ENCODE measurements at places on chromosomes 5 and 9. TPM values are rescaled to one million over a fixed set of nuclear protein-coding genes. Genes with fewer than 3 reads are reported as not detected.

Gene ARAP3
- 7.0 TPM for total RNA-seq

Gene IL31RA
- total RNA-seq = not detected

Gene ALDH1A1
- total RNA-seq = not detected

Gene MED27
- 35.0 TPM for total RNA-seq

Gene MELK
- 57.7 TPM for total RNA-seq

Gene DNAI1
- not detected for total RNA-seq

Gene PCDHGA10
- 0.08 TPM for total RNA-seq

Gene PCBD2
- total RNA-seq = 11.3 TPM

Gene MLANA
- not detected for total RNA-seq

Gene TSLP
- total RNA-seq = 0.67 TPM

Gene PDLIM4
- total RNA-seq = 1.1 TPM

Gene TTC23L
- 0.57 TPM for total RNA-seq

Gene DIPK1B
- not detected for total RNA-seq

Gene ZNF346
- 21.2 TPM for total RNA-seq

Gene PHF2
- total RNA-seq = 19.7 TPM

Gene PHAX
- total RNA-seq = 52.9 TPM

Gene CXCL14
- not detected for total RNA-seq

Gene HNRNPA0
- total RNA-seq = 42.7 TPM

Gene STK10
- total RNA-seq = 92.1 TPM

Gene TDRD7
- 3.4 TPM for total RNA-seq

Gene GRIN3A
- total RNA-seq = not detected

Gene TAF11L10
- total RNA-seq = not detected

Gene WDR38
- total RNA-seq = not detected

Gene PCDHB5
- total RNA-seq = not detected

Gene SPOCK1
- not detected for total RNA-seq

Gene ADAMTS6
- 1.3 TPM for total RNA-seq

Gene PTGS1
- total RNA-seq = 0.08 TPM

Gene PIP5K1B
- 2.3 TPM for total RNA-seq

Gene JAKMIP2
- 1.9 TPM for total RNA-seq

Gene PDE6A
- not detected for total RNA-seq

Gene TLR4
- not detected for total RNA-seq

Gene PCYOX1L
- total RNA-seq = 21.7 TPM

Gene SH3TC2
- not detected for total RNA-seq

Gene CRAT
- 9.7 TPM for total RNA-seq

Gene FAM78A
- 48.4 TPM for total RNA-seq

Gene C5orf52
- total RNA-seq = not detected

Gene S100Z
- not detected for total RNA-seq

Gene ZNF454
- total RNA-seq = not detected

Gene BAAT
- 0.08 TPM for total RNA-seq

Gene IER5L
- total RNA-seq = 1.9 TPM

Gene ITGA2
- 6.3 TPM for total RNA-seq

Gene ALDOB
- total RNA-seq = not detected

Gene LRSAM1
- 23.4 TPM for total RNA-seq

Gene PLCXD3
- total RNA-seq = not detected

Gene C5orf58
- not detected for total RNA-seq

Gene CTSV
- total RNA-seq = 0.08 TPM

Gene GZMA
- total RNA-seq = 18.3 TPM

Gene ADGRV1
- total RNA-seq = not detected

Gene PCDHGA11
- total RNA-seq = not detected

Data from activated CD8-positive, alpha-beta memory T cell treated with anti-CD3 and anti-CD28 coated beads for 36 hours (primary cell).